AG20443 (cell line): ENCODE measurements at places on chromosomes 3 and 15.

DNA sequence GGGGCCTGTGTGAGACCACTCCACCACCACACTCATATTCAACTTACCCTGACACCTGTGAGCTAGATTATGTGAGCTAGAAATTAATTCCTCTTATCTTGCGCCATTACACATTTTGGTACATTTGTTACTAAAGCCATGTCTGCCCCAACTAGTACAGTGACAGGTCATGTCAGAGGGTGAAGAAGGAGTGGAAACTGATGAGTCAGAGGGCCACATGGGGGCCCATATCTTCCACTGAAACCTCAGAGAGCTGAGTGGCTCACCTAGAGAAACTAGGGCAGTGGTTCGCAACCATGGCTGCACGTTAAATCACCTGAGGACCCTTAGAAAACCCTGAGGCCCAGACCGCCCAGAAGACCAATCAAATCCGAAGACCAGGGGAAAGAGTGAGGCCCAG lies 15.7 kb upstream of the MEF2A start:
- DNase-seq, result no peak

GRCh38 chr3:133393204-133393603 lies 6.7 kb upstream of the BFSP2 start:
- no peak for DNase-seq

GRCh38 chr3:172877011-172877410 lies 126.5 kb downstream of the ECT2 start:
- DNase-seq, result no peak

GRCh38 chr3:29168696-29169095 lies 112.2 kb upstream of the RBMS3 start:
- DNase-seq, result no peak

DNA sequence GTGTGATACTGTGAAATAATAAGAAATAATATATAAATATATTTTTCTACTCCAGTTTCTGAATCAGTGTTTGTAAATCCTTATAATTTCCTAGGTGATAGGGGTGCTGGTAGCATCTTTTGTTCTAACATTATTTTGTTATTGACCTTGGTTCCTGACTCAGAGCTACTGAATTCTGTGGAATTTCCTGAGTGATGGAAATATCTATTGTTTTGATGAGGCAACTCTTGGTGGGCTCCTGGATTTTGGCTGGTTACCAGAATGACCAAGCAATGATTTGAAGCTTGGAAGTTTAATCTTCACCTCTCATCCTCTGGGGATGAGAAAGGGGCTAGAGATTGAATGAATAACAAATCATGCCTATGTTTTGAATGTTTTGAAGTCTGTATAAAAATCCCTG lies 377.3 kb downstream of the LPP start:
- peak; percentile 27 for DNase-seq

DNA sequence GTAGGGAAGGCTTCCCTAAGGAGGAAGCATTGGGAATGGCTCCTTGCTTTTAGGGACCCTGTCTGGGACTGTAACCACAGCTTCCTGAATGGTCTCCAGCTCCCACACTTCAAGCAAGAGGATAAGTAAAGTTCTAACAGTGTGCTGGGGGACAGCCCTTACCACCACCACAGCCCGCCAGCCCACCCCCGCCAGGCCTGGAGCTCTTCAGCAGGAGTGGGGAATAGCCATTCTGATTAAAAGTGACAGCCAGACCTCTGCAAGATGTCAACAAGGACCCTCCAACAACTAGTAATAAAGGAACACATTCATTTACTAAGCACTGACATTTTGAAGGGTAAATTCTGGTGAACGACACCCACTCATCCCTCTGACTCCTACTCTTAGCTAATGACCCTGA lies 49.4 kb downstream of the CPN2 start:
- no peak for DNase-seq

GRCh38 chr15:88023914-88024313 lies 232.6 kb downstream of the NTRK3 start:
- DNase-seq, result no peak

- DNase-seq, result peak; percentile 78
These were observed 27.6 kb upstream of the RAB7A start for GRCh38 chr3:128698211-128699047.

DNA sequence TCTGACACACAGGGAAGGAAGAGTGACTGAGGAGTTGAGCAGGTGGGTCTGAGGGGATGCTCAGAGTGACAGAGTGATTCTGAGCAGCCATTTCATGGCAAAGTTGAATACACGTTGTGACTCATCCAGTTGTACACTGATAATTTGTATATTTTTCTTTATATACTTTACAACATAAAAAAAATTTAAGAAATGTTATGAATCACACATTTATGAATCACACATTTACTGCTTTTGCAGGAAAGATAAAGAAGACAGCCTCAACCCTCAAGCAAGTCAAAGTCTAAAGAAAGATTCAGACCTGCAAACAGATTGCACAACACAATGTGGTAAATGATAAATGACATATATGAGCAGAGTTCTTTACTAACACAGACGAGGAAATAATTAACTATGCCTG lies 21.0 kb upstream of the CHMP2B start:
- DNase-seq, result peak; percentile 30

DNA sequence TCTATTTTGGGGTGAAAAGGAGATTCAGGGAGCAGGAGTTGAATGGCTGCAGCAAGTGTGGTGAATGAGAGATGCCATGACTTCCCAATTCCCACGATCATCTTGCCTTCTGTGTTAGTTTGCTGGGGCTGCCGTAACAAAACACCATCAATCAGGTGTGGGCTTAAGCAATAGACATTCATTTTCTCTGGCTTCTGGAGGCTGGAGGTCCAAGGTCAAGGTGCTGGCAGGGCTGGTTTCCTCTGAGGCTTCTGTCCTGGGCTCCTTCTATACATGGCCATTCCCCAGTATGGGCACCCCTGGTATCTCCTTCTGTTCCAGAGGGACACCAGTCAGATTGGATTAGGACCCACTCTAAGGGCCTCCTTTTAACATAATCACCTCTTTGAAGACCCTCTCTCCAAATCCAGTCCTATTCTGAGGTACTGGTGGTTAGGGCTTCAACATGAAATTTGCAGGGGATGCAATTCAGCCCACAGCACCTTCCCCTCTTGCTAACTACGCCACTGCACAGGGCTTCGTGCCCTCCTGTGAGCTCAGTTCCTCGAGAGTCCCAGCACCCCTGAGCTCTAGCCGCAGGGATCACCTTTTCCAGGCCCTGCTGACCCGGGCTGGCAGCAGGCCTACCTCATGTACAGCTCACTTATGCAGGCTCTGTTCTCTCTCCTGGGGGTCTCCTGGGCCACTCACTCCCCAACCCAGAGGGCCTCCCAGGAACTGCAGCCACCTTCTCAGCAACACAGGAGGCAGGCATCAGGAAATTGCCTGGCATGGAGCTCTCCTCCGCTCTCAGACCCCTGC lies 37.3 kb upstream of the SLC6A11 start:
- DNase-seq, result no peak

DNA sequence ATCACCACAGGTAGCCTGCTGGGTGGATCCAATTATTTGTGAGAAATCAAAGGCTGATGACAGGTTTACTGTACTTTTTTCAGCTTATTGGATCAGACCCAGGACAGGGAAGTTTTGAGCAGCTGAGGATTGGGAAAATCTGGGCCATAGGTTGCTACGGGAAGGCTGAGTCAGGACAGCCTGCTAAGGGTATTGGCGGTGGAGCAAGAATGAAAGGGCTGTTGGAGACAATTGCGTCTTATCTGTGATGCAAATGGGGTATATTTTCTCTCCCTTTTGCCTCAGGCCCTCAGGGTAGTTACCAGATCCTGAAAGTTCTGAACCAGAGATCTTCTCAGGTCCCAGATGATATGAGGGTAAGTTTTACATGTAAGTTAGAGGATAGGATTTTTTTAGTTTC lies 317.7 kb downstream of the EDEM1 start:
- DNase-seq, result no peak

DNA sequence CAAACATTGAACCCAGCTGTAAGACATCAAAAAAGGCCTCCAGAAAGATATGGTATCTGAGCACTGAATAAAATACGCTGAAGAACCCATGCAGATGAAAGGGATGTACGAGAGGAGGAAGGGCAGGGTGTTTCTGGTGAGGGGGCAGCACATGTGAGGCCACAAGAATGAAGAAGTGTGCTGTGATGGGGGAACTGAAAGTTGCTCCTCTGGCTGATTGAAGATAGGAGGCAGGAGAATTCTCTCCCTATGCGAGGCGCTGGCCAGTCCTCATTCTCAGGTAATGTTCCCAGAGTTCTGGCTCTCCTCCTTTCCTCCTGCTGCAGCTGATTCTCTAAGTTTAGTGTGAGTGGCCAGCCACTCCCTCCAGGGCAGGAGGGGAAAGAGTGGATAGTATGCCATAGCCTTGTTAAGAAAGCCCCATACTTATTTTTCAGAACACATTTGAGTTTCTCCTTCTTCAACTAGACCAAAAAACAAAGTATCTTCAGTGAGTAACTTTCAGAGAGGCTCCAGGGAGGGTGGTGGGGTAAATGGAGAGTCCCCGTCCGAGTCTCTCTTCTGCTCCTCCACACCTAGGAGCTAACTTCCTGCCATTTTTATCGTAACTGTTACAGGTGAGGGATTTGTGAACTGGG lies 26.9 kb upstream of the MYO1E start:
- DNase-seq, result no peak

DNA sequence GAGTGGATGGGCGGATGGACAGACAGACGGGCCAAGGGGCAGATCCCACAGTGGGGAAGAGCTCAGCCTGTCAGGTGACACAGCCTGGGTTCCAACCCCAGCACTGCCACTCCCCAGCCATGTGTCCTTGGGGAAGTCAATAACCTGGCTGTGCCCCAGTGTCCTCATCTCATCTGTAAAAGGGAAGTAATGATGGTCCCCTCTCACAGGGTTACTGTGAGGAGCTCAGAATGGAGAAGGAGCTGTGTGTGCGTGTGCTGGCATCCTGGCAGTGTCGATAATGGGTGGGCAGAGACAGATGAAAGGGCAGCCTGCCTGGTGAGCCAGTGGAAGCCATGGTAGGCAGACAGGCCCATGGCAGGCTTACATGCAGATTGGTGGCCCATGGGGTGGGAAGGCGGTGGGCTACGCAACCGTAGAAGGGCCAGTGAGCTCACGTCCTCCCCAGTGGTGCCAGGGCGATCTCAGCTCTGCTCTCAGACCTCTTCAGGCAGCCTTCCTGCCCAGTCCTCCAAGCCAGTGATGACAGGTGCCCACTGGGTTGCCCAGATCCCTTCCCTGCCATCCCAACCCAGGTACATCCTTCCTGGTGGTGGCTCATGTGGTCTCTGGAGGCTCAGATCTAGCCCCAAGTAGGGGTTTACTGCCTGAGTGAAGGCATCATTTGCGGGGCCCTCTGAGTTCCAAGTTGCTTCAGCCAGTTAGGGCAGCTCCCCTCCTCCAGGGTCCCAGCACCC lies 2.3 kb upstream of the DNAJB8 start:
- DNase-seq, result no peak

DNA sequence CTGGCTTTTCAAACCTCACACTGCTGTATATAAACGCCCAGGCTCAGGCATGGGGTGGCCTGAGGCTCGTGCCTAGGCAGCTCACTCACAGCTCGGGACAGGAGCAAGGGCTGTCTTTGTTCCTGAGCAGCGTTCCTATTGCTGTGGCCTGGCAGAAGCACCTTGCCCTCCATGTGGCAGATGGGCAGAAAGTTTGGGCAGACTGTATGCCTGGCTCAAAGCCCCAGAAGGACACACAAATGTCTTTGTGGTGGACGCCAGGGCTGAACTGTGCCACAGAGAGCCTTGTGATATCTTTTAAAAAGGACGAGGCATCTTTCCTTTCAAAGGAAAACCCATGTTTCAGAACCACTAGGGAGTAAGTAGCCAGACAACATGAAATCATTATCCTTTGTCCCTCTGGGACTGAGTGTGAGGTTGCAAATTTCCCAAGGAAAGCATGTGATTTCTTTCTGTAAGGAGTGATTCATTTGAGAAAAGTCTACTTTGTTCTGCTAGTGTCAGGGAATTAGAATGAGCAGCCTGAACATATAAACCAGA lies 29.3 kb upstream of the UBE2E1 start:
- peak; percentile 85 for DNase-seq

DNA sequence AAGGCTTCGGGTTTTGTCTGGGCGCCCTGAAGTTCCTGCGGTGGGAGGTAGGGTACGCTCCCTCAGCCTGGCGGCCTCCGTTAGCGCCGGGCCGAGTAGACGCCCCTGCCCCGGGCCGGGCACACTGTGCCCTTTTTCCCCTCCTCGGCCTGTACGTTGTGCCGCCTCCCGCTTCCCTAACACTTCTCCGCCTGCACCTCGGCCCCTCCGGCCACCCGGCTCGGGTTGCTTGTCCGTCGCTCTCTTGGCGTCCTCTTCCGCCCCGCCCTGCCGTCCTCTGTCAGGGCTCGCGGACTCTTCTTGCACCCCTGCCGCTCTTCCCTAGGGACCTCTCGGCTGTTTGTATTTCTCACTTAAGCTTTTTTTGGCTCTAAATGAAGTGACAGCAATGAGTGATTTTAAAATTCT lies 384 bp downstream of the KNL1 start:
- peak; percentile 77 for DNase-seq

DNA sequence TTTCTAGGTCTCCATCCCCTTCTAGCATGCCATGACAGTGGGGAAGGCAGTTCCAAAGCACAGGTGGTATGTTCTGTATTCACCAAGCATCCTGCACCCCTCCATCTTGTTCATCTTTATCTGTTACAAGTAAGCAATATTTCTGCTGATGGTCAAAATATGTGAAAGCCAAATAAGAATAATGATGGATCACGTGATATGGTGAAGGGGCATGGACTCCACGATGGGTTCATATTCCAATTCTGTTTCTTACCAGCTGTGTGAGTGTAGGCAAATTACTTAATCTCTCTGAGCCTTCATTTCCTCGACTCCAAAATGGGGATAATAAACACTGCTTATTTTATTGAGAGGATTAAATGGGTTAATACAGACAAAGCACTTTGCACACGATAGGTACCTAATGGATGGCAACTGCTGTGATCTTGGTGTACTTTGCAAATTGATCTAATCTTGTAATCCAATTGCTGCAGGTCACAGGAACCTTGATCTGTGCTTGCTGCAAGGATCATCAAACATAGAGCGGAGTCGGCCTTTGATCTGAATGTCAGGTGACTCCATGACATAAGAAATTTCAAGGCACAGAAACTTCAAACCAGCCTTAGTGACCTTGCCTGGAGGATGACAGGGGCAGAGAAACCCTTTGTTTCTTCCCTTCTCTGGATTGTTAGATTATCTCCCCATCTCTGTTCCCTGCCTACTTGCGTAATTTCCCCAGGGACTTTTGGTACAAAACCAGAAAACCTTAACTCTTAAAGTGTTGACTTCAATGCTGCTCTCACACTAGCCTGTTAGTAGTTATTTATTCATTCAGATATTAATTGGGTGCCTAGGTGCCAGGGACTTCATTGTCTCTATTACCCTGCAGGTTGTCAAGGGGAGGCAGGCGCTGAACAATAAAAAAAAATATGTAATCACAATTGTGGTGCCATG lies 25.8 kb downstream of the SIAH2 start:
- DNase-seq, result no peak
